Left kidney (tissue), 8 donors: ENCODE measurements at places on chromosomes 7 and 10.

- DNase-seq, result no peak
These were observed 7.5 kb upstream of the CLDN4 start for GRCh38 chr7:73823257-73823656.

DNA sequence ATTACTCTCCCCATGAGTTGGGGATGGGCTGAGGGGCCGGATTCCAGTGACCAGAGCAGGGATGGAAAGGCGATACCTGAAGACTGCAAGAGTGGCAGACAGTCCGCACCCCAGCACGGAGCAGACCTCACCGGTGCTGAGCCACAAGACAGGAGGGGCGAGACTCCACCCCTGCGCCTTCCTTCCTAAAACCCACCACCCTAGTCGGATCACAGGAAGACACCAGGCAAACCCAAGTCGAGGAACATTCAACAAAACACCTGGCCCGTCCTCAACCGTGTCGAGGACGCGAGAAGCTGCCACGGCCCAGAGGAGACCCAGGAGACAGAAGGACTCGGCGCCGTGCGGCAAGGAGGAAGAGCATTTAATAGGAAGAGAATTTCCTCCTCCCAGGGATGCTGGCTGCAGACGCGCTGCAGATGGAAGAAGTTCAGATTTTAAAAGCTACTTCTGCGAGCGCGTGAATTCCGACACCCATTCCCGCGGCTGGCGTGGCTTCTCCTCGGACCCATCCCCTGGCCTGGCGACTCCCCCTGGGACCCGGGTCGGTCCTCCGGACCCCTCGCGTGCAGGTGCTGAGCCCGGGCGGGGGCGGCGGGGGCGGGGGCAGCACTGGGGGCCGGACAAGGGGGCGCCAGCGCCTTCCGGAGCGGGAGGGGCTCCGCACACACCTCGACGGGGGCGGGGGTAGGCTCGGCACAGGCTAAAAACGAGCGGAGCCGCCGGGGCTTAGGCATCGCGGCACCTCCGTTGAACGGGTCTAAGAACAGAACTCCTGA, 563 bp upstream of the UTF1 start:
- DNase-seq, result no peak

DNA sequence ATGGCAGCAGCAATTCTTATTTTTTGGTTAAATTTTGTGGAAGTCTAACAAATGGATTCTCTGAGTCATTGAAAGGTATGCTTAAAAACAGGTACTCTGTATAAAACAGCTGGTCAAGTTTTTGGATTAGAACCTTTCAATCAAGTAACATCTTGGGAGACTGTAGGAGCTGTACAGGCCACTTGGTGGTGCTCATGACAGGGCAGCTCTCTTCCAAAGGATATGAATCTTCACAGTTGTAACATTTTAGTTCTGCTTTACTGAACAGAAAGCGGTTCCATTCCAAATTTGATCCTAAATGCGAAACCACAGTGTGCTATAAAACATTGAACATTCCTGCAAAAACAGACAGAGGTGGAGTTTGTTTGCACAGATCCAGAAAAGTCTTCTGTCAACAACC, 44.5 kb upstream of the AGR3 start:
- no peak for DNase-seq

GRCh38 chr10:69101451-69102095, 13.7 kb downstream of the SRGN start:
- DNase-seq, result no peak

DNA sequence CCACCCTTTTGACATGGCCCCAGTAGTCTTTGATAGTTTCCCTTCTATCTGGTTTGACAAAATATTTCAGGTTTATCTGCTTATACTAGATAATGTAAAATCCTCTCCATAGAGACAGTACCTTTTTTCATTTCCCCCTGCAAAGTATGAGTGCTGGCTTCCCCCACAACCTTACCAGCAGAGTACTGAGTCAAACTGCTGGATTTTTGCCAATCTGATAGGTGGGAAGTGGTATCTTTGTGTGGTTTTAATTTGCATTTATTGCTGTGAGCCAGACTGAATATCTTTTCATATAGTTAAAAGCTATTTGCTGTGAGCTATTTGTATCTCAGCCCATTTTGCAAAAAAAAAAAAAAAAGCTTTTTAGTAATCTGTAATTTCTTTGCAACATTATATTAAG, 32.1 kb upstream of the HECTD2 start:
- DNase-seq, result no peak

GRCh38 chr10:235915-236314, 100.7 kb downstream of the ZMYND11 start:
- no peak for DNase-seq

DNA sequence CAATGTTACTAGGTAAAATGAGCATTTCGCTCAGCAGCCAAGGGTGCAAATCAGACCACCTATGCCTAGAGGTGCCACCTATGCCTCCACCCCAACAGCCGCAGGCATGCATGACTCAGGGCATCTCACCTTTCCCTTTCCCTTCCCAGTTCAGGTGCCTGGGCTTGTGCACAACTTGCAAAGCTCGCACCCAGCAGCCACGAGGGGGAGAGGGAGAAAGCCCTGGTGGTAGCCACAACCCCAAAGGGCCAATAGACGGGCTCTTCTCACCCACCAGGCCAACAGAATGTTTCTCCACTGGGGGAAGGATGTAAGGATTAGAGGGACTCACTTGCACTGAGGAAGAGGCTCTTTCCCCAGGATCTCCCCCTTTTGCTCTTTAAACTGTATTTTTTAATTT, 462.3 kb upstream of the PCDH15 start:
- DNase-seq, result no peak

DNA sequence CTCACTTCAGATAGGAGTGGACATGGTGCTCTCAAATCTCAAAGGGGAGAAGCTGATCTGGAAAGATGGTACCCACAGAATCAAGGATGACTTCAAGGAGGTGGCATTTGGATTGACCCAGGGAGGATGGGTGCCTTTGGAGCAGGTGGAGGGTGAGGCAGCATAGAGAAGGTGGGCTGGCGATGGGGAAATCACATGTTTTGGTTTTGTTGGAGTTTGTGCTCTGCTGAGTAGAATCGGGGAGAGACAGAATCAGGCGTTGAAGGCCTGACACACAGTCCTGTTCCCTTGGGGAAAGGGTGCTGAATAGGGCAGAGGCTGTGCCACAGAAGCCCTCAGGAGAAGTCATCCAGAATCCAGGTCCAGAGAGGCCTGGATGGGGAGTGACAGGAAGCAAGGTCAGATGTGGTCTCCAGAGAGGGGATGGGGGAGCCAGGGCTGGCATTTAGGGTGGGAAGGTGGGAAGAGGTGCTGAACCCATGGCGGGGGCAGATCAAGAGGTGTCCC, 291.1 kb downstream of the GLRX3 start:
- no peak for DNase-seq

- no peak for DNase-seq
These were observed 30.7 kb downstream of the ANKIB1 start for GRCh38 chr7:92276460-92276864.

DNA sequence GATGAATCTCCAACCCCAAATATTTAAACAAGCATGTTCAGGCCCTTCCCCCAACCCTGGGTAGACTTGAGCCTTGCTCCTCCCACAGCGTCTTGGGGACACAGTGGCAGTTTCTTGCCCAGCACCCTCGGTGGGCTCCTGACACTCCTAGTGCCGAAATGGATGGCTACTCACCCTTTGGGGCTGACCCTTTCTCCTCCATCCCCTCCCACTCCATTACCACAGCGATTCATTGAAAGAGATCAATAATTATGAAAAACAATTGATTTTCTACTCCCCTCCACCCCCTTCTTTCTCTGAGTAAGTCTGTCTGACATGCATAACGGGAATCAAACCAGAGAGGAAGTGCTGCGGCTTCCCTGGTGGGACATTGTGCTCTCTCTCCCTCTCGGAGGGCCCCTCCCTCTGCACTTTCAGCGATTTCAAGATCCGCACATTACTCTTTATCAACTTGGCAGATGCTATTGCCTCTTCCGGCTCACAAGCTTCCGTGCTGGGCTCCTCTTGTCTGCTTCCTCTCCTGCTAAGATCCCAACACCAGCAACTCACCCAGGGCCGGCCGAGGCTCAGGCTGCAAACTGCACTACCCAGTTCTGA, 79.0 kb upstream of the PLXNA4 start:
- peak; percentile 14 for DNase-seq

DNA sequence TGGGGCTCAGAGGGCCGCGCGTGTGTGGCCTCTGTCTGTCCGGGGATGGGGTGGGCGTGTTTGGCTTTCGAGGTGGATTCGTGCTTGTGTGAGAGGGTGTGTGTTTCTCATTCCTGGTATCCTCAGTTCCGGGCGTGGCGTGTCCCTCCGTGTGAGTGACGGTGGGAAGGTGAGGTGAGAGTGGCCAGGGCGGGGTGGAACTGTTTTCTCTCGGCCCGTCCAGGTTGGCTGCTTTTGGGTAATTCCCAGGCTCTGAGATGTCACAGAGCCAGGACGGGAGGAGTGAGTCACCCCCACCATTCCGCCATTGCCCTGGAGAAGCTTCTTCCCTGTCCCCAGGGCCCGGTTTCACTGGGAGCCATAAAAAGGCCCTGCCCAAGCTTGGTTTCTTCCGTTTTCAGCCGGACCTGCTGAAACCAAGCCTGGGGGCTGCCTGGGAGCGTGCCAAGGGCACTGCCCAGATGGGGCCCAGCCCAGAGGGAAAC, 21.3 kb upstream of the CLDN4 start:
- no peak for DNase-seq

DNA sequence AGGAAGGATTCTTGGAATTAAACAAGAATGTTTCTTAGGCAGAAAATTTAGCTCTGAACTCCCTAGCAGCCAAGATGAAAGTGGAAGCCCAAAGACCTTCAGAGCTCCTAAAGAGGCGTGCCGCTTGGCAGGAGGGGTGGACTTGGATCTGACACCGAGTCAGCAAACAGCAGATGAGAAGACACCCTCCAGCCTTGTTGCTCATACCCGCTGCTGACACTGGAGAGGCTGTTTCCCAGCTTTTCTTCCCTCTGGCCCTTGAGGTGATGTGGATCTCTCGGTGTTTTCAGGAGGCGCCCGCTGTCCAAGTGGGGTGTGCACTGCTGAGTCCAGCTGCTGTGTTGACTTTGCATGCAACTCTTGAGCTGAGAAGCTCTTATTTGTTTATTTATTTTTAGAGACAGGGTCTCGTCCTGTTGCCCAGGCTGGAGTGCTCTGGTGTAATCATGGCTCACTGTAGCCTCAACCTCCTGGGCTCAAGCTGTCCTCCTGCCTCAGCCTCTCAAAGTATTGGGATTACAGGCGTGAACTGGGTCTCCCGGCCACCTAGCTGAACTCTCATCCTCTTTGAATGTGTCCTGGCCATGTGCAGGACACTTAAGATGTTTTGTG, 21.5 kb downstream of the SLC18A2 start:
- DNase-seq, result no peak

- no peak for DNase-seq
These were observed 101.1 kb downstream of the MAGI2 start for GRCh38 chr7:79352323-79352722.

DNA sequence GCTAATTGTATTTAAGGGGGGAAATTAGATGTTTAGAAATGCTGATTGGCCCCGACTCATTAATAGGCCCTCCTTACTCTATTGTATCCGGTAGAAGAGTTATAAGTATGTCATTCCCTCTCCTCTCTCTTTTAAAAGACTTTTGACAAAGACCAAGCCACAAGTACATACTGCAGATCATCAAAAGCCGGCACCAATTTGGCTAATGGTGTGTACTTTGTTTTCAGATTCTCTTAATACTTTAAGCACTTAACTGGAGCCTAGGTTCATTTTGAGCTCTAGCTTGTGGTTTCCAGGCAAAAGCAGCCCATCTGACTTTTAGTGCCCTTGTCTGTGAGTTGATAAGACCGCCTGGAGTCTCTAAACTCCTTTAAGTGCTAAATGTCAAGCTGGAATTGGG, 210.0 kb upstream of the LYZL1 start:
- no peak for DNase-seq

DNA sequence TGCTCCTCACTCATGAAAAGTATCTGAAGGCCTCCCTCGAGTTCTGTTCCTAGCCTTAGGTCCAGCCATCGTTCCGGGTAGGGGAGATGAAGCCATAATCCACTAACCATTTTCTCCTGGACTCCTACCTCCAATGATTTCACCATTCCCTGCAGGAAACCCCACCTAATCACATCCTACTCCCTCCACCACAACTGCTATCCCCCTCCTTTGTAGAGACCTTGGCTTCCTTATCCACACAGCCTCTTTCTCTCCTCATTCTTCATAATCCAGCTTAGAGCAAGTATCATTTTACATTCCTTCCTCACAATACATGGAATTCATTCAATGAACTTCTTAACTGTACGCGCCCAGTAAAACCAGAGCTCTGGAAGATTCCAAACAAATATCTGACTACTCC, 18.7 kb downstream of the HNRNPF start:
- DNase-seq, result no peak

- DNase-seq, result no peak
These were observed 131.2 kb upstream of the UNC5B start for GRCh38 chr10:71081229-71081560.

DNA sequence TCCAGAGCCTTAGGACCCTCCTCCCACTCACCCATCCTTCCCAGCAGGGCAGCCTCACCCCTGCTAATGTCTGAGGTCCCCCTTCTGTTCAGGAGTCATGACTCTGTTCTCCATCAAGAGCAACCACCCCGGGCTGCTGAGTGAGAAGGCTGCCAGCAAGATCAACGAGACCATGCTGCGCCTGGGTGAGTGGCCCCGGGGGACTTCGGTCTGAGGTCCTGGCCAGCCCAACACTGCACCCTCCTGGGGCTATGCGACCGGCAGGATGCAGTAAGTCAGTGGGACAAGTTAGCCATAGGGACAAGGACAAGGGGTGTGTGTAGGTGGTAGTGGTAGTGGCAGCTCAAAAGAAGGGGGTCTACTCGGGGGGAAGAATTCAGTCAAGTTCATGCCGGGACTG, 16.2 kb upstream of the AHCYL2 start:
- no peak for DNase-seq

GRCh38 chr10:116723428-116724281, 18.7 kb downstream of the HSPA12A start:
- no peak for DNase-seq

- DNase-seq, result peak; percentile 46
These were observed 78.3 kb downstream of the SNX10 start for GRCh38 chr7:26370011-26370410.

- peak; percentile 17 for DNase-seq
These were observed 411.4 kb downstream of the PAXIP1 start for GRCh38 chr7:154591544-154591943.

GRCh38 chr10:21953585-21954057, 49.9 kb downstream of the DNAJC1 start:
- peak; percentile 34 for DNase-seq

DNA sequence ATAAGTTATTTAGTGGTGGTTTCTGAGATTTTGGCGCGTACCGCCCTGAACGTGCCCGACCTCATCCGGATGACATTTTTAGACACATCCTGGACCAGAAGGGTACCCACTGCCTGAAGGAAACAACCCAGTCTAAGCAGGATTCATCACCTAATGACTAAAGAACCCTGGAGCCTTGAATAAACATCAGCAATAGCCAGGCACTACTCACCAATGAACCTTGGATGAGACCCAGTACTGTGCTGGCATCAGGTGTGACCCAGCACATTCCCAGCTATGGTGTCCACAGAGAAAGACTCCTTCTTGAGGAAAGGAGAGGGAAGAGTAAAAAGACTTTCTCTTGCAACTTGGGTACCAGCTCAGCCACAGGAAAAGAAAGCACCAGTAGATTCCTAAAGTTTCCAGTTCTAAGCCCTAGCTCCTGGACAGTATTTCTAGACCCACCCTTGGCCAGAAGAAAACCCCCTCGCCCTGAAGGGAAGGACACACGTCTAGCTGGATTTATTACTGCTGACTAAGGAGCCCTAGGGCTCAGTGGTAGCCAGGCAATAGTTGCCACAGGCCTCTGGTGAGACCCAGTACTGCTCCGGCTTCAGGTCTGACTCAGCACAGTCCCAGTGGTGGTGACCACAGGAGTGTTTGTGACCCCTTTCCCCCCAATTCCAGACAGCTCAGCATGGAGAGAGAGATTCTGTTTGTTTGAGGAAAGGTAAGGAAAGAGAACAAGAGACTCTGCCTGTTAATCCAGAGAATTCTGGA, 32.5 kb downstream of the ZNF277 start:
- DNase-seq, result no peak
